DMS 273 treated with DMSO at 0.1 percent for 48 hours (cell line): ENCODE measurements at places on chromosomes 5 and 9.

DNA sequence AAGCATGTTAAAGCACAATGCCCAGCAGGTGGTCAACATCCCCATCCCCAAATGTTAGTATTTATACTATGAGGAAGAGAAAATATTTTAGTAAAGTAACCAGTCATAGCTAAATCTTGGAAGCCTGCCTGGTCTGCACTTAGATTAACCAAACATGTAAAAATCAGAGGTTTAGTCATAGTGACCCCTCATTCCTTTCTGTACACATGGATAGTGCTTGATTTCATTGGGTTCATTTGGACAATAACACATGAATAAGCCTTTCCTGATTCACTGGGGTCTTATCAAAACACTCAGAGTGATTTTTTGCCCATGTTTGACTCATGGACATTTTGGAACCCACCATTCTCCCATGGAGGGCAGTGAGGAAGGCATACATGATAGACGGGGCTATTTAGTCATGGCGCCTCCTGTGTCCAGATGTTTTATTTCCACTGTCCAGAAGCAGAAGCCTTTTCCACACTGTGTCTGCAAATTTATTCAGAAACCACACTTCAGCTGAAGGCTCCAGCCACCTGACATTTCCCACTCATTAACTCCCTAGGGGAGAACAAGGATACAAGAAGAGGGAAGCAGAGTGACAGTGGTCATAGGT, 32.5 kb downstream of the OR1J1 start:
- DNase-seq = no peak

- no peak for DNase-seq
Observed at GRCh38 chr5:116650544-116650943, 75.9 kb upstream of the SEMA6A start.

- no peak for DNase-seq
Observed at GRCh38 chr5:140245341-140245740, 57.6 kb downstream of the PFDN1 start.

DNA sequence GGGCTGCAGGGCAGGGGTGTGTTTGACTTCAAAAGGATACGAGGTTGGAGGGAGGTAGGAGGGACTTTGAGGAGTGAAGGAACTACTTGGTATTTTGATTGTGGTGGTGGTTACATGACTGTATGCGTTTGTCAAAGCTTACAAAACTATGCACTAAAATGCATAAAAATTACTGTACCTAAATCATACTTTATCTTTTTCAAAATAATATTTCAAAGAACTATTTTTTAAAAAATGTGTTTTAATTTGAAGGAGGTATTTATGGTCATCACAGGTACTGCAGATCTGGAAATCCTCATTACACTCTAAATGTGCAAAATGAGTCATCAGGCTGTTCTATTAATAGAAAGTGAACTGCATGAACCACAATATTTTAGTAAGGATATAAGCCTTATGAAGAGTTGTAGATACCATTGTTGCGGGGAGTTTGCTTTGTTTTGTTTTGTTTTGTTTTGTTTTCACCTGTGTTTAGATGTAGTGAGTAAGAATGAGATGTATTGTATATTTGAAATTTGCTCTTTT, 116.9 kb downstream of the ARRDC3 start:
- DNase-seq = no peak

DNA sequence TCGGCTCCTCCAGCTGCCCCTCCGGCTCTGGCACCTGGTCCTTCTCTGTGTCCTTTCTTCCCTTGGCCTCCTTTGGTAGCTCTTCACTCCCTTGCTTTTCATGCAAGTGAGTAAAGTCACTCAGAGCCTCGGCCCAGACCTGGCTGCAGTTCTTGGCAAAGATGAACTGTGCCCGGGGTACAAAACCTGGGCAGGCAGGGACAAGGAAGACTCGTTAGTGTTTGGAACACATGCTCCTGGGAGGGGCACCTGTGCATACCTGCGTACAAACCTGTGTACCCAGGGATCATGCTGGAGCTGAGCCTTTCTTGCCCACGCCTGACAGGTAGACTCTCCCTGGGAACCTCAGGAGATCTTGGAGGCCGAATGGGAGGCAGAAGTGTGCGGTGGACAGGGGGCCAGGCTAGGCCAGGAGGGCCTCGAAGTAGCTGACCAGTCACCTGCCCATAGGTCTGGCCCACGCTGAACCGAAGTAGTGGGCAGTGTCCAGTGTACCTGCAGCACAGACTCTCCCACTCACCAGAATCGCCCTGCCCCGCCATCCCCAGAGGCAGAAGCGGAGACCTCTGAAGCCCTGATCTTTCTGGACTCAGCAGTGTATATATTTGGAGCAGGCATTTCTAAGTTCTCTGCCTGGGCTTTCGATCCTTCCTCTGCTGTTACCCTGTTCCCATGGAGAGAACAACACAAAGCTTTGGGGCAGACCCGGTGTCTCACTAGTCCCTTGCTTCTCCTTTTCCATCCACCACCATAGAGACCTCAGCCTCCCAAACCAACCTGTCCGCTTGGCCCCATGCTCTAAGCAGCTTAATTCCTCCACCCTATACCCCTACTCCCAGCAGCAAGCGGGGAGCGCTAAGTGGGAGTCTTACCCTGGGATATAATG, 41.9 kb upstream of the TESK1 start:
- no peak for DNase-seq

DNA sequence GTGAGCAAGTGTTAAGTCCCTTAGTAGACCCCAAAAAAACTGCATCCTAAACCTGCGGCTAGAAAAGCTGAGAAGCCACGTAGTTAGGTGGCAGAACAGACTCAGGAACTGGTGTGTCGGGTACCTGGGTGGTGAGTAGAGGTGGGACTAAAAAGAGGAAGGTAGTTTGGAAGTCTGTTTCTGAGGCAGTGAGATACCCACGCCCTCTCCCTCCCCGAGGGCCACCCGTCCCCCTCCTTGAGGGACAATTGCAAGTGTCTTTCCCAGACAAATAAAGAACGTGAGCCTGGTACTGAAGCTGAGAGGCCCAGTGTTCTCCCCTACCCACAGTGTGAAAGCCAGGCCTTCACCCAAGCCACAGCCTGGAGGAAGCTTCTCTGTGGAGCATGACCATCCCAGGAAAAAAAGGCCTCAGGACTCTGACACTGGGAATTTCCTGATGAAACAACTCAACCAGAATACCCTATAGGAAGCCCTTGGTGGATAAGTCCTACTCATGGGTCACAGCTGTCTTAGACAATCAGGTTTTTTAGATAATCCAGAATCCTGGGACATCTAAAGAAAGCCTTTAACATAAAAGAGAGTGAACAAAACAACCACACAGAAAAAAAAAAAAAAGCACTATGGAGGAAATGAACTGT, 7.0 kb upstream of the CD74 start:
- no peak for DNase-seq

- no peak for DNase-seq
Observed at GRCh38 chr5:167903659-167904058, 387.8 kb upstream of the WWC1 start.

GRCh38 chr5:141512390-141512910, 23.6 kb downstream of the PCDHGC5 start:
- no peak for DNase-seq

DNA sequence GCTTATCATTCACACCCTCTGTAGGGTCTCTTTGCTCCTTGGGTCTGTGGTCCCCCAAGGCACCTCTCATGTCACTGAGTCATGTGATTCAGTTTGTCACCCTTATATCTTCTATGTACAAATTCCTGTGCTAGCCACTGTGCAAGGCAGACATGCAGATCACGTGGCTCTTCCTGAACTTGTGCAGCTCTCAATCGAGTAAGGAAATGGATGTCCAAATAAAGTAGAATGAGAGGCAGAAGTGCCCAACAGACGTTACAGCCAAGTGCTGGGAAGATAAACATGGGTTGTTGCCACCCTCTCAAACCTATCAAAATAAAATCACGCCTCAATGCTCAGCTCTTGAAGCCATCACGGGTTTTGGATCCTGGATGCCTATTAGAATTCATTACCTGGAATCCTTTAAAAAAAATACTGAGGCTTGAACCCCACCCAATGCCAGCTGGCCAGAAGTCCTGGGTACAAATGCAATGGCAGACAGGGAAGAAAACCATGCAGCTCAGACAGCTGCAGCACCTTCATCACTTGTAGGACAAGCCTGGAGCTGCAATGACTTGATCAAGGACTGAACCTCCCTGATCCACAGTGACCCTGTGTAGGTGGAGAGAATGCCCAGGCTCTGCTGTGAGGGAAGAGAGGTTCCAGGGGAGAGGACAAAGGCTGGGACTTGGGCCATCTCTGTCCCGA, 228.7 kb upstream of the DAP start:
- no peak for DNase-seq

DNA sequence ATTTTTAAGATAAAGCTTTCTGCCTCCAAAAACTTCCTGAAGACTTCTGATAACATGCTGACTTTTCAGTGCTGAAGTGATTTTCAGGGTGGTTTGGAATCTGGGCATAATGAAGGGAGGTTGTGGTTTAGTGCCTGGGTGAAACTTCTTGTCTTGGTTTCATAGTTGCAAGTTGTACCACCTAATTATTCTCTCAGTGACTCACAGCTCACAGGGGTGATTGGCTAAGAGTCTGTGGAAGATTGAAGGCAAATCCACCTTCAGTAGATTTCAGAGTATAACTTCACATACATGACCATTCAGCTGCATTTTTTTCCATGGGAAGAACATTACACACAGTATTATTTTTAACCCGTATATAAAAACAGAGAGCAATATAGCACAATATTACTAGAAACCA, 199.9 kb downstream of the PTTG1 start:
- DNase-seq = no peak

- no peak for DNase-seq
Observed at GRCh38 chr9:115413304-115413703, 295.3 kb upstream of the TNC start.

DNA sequence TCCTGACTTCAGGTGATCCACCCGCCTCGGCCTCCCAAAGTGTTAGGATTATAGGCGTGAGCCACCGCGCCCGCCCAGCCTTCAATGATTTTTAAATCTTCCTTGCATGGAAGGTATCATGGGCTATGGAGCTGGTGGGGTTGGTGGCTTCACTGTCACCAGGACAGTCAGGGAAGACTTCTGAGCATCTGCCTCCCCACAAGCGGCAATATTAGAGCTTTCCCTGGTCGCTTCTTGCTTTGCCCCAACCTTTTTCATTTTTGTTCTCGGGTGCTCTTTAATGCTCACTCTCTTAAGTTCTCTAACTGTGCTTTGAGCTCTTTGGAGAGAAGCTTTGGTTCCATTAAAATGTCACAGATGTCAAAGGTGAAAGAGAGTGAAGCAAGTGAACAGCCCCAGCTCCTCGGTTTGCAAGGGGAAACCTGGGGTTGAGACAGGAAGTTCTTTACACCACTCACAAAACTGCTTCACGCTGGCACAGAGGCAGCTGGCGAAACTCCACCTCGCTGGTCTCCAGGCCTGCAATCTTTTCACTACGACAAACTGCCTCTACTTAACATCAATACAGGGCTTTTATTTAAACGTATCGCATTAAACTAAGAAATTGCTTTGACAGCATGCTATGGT, 142.5 kb upstream of the RETREG1 start:
- DNase-seq = no peak

DNA sequence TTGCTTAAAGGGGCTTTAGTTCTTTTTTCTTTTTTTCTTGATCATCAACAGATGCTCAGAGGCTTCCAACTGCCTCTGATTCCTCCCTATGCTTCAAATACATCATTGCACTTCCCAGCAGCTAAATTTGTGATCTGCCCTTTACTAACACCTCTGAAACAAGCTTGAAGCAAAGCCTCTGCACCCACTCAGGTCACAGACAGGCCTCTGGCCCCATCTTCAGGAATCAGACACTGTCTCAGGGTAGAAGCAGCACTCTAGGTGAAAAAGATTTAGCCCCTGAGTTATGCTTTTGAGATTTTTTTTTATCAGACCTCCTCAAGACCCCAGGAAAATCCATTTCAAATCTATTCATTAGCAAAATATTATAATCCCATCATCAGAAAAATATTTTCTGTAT, 91.5 kb downstream of the MAMDC2 start:
- no peak for DNase-seq

- no peak for DNase-seq
Observed at GRCh38 chr9:38443181-38443580, 18.9 kb upstream of the IGFBPL1 start.

DNA sequence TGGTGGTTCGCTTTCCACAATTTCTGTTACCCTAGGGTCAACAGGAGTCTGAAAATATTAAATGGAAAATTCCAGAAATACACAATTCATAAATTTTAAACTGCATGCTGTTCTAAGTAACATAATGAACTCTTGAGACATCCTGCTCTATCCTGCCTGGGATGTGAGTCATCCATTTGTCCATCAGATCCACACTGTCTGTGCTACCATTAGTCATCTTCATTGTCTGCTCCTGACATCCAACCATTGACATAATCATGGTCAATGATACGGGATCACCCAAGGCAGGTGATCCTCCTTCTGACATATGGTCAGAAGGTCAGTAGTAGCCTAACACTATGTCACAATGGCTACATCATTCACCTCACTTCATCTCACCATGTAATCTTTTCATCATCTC, 276.7 kb upstream of the KIF2A start:
- DNase-seq = no peak

- DNase-seq = peak; percentile 77
Observed at GRCh38 chr9:132214027-132214622, 52.3 kb downstream of the NTNG2 start.

- DNase-seq = no peak
Observed at GRCh38 chr5:103428411-103428871, 134.1 kb downstream of the NUDT12 start.

DNA sequence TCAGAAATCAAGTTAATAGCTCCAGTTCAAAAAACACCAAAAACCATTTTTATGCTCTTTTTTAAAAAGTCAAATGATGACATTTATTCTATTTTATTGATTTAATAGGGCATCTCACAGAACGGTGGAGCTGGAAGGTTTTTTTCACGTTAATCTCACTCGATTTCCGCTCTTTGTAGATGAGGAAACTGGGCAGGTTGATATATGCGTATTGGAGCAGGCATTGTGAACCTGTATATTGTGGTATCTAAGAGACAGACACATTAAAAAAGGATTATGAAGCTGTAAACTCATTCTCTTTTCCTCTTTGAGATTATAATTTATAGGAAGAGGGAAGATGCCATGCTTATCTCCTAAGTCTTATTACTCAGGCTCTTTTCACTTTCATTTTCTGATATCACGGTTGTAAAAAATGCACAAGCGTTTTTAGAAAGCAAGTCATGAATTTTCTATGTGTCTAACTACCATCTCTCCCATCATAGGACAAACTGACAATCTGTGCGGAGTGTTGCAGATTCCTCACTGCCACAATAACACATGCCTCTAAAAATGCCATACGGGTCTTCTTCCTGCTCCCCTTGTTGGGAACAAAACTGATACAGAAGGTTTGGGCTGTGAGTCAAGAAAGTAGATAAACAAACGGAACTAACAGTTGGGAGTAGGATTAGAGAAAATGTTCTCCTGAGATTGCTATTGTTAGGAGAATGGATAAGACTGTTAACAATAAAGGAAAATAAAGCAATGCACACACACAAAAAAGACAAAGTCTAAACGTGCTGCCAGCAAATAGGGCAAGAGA, 1997.7 kb downstream of the MAT2B start:
- no peak for DNase-seq

- DNase-seq = no peak
Observed at GRCh38 chr5:66777868-66778267, 181.7 kb downstream of the MAST4 start.

DNA sequence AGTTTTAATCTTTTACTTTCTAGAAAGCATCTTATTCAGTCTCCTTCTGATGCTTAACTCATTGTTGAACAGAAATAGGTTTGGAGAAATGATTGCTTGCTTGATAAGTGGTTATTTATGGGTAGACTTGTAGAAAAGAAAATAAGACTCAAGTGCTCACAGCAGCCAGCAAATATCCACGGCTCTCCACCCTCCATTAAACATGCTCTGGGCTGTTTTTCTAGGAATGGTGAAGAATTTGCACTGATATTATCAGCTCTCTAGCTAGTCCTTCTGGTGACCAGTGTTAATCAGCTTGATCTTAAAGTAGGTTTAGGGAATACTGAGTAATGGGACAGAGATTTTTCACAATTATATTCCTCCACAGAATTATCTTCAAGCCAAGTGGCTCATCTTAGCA, 60.6 kb downstream of the SLC1A3 start:
- DNase-seq = no peak
